NCI-H524 (cell line): ENCODE measurements at places on chromosomes 7 and 10.

GRCh38 chr10:114307731-114308130 lies 68.7 kb downstream of the VWA2 start:
- no peak for DNase-seq

GRCh38 chr7:14020339-14020900 lies 31.0 kb upstream of the ETV1 start:
- no peak for DNase-seq

DNA sequence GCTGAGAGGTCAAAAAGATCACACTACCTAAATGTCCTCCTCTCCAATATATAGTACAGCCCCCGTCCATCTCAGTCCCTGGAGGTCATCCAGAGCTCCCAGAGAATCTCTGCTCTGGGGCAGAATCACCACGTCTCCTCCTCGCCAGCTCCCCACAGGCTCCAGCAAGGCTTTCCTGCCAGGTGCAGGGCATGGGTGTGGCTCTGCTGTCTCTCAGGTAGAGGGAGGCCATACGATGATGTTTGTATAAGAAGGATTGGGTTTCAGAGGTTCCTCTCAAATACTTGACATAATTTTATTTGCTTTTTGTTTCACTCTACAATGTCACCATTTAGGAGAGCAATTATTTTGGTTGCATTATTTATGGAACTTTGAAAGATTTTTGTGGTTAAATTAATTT lies 98.3 kb upstream of the PRSS58 start:
- no peak for DNase-seq

DNA sequence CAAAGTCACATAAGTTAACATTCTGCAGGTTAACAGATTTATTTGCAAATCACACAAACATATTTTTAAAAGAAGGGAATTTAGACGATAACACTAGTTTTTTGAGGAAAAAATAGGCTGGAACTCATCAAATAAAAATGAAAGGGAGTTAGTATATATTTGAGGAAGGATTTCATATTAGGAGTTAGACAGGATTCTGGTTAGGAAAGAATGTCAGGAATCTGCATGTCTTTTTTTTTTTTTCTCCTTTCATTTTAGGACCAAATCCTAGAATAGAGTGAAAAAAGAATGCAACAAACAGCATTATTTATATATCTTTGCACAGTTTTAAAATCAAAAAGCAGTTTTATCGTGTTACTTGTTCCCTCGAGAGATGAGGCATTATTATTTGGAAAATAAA lies 8.9 kb upstream of the TRDMT1 start:
- DNase-seq, result no peak

DNA sequence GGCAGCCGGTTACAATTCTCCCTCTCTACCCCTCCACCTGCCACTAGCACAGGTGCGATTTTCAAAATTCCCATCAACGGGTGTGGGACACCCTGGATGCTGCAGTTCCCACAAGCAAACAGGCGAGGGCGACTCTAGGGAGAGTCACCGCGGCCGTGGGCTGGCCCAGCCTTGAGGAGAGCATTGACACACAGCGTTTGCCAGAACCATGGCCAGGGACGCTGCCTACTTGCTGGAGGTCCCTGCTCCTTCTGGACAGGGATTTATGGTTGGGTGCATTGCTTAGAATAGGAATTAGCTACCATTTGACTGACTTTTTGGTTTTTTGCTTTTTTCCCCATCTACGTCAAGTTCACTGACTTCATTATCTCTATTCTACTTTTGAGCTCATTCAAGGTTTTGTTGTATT lies 19.0 kb upstream of the CLDN4 start:
- DNase-seq, result peak; percentile 22

GRCh38 chr7:26900251-26900650 lies 35.9 kb upstream of the SKAP2 start:
- DNase-seq, result peak; percentile 8

GRCh38 chr10:113520690-113521474 lies 32.0 kb upstream of the HABP2 start:
- DNase-seq, result peak; percentile 2
